ENCODE measurements at places on chromosomes 16 and 17.

DNA sequence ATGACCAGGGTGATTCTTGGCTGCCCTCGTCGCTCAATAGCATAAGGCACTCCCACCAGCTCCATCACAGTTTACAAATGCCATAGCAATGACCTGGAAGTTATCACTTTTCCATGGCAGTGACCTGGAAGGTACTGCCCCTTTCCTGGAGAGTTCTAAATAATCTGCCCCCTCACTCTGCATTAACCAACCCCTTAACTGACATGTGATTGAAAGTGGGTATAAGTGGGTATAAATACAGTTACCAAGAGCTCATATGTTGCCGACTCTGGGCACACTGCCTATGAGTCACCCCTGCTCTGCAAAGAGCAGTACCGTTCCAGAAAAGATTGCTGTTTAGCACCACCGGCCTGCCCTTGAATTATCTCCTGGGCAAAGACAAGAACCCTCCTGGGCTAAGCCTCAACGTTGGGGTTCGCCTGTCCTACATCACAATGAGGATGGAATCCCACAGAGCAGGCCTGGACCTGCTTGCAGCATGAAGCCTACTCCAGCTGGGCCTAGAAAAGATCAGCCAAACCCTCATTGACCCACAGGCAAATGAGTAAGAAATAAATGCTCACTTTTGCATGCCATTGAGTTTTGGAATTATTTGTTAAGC is 95.2 kb upstream of the SEC14L1 start:
- DNase-seq, result no peak

- no peak for DNase-seq
Observed at GRCh38 chr17:38691154-38691553, 13.9 kb upstream of the MLLT6 start.

DNA sequence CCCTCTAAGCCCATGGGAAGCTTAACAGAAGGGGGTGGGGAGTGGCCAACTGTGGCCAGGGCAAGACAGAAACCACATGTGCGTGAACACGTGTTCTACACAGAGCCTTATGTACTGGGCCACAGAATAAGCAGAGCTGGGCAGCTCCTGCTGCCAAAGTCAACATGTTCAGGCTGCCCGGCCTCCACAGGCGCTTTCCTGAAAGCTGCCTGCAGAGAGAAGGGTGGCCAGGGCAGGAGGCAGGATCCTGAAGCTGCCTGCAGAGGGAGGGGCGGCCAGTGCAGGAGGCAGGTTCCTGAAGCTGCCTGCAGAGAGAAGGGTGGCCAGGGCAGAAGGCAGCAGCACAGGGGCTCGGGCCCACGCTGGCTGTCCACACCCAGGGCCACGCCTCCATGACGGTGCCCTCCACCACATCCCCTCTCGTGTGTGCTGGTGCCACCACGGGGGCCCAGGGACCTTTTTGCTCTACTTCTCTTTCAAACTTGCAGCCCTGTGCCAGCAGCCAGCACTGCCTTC is 79.5 kb downstream of the ANKRD11 start:
- no peak for DNase-seq

GRCh38 chr17:73986641-73987177 is 216.8 kb upstream of the RPL38 start:
- DNase-seq, result no peak

GRCh38 chr17:64413513-64413912 is 22.9 kb upstream of the PECAM1 start:
- DNase-seq, result no peak

DNA sequence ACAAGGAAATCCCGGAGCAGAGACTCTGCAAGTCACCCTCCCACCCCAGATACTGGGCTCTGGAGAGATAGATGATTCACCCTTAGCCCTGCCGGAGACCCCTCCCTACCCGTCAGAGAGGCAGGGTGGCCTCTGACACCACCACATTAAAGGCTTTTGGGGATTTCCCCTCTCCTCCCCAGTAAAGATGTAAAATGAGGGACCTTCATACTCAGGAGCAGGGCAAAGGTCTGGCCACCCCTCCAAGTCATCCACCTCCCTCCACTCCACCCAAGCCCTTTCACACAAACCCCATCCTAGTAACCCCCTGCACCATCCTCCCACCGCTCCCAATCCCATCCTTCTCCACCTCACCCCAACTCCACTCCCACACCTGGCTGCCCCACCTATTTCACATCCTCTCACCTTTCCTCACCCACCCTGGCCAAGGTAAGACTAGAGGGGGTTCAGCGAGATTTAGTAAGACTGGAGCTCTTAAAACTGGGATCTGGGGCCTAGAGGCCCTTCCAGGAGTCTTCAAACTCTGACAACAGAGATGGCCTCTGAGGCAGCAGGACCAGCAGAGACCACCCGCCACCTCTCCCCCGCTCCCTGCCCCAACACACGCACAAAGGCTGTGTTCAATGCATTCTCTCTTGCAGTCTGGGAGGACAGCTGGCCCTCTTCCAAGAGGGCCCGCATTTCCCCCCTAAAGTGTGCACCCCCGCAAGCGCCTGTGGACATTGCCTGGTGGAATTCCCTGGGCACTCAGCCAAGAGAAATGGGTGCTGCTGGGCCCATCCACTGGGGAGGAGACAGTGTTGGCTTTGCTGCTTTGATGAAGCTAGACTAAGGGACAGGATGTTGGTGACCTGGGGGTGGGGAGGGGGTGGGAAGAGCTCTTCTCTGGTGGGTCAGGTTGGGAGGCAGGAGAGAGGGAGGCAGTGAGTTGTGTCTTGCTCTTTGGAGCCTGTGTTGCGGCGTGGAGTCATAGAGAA is 1.1 kb downstream of the ABAT start:
- DNase-seq, result peak; percentile 22

All from HuH-7.5 (cell line).